ENCODE measurements at places on chromosomes 4 and X.

DNA sequence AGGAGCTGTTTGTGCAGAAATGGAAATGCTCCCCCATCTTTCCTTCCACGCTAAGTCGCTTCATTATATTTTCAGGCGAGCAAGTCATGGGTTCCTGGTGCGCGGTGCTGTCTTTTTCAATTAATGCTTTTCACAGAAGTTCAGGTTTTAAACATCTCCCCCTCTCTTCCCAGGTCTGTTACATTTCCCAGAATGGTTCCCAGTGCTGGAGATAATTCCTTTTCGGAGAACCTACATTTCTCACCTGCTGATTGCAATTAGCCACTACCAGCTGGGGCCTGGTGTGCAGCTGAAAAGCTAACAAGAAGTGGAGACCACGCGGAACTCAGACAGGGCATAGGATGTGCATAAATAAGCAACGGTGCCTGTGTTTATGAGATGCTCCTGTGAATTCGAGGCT lies 217.8 kb downstream of the MID1IP1 start:
- DNase-seq: no peak

- DNase-seq: no peak
Observed at GRCh38 chr4:110270492-110271197, 72.2 kb upstream of the ELOVL6 start.

- no peak for DNase-seq
Observed at GRCh38 chr4:163263606-163264005, 68.8 kb downstream of the NPY1R start.

DNA sequence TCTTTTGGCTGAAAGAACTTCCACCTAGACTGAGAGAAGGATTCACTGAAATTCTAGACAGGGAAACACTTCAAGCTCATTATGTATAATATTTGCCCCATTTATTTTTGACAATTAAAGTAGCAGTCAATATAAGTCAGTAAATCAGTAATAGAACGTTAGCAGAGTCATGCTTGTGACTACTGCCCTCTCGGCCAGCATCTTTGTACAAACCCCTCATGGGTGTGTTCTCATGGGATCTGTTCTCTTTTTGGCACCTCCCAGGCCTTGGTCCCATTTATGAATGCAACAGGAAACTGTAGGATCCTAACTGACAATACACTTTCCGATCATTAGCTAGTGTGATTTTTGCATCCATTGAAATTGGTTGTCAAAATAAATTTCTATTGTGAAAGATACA lies 2.9 kb downstream of the MSL3 start:
- no peak for DNase-seq

GRCh38 chrX:87583679-87584078 lies 66.1 kb downstream of the KLHL4 start:
- DNase-seq: no peak

DNA sequence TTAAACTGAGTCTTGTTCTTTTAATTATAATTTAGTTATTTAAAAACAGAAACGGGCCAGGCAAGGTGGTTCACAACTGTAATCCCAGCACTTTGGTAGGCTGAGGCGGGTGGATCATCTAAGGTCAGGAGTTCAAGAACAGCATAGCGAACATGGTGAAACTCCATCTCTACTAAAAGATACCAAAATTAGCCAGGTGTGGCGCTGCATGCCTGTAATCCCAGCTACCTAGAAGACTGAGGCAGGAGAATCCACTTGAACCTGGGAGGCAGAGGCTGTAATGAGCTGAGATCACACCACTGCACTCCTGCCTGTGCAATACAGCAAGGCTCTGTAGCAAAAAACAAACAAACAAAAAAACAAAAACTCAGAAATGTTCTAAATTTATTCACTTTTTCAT lies 852.9 kb downstream of the TECRL start:
- DNase-seq: no peak

GRCh38 chr4:41285202-41285863 lies 28.6 kb downstream of the UCHL1 start:
- no peak for DNase-seq

- no peak for DNase-seq
Observed at GRCh38 chr4:80045786-80046185, 27.2 kb downstream of the ANTXR2 start.

DNA sequence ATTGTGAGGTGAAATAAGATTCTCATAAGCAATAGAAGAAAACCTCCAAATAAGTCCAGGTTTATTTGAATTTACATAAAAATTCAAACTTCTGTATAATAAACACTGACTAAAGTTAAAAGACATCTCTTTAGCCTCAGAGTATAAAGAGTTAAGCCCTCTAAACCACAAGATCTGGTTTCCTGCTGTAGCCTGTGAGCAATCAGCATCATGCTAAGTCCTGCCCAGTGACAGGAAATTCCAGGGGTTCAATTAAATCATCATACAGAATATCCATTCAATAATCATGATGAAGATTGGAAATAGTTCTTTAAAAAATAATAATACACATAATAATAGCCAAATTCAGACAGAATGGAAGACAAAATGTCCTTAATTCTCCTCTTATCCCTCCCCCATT lies 139.2 kb upstream of the DGKK start:
- DNase-seq: no peak

DNA sequence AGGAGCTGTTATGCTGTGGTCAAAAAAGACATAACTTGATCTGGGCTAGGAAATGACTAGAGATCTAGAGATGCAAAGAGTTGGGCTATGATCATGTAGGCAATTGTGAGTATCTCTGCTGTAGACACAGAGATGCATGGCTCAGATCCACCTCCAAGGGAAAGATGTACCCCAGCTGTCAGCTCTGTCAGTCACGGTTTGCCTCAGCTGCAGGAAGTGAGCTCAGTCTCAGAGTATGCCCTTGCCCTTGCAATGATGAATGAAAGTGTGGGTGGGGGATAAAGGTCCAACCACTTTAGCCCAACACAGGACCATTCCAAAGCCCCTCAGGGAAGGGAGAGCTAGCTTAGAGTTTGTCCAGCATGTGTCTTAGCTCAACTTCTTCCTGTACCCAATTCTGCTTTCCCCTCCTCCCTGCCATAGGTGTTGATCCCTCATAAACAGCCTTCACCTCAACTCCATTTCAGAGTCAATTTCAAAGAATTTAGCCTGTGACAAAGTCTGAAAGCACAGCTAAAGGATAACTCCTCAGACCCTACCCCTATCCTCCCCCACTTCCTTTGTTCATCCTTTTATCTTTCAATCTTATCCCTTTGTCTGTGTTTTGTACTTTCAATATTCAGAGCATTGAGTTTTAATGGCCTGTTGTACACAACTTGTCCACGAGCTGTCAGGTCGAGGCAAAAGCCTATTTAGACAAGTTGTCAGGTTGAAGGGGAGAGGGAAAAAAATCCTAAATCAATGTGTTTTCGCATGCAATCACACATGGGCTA lies 90.6 kb downstream of the MID1IP1 start:
- DNase-seq: no peak

DNA sequence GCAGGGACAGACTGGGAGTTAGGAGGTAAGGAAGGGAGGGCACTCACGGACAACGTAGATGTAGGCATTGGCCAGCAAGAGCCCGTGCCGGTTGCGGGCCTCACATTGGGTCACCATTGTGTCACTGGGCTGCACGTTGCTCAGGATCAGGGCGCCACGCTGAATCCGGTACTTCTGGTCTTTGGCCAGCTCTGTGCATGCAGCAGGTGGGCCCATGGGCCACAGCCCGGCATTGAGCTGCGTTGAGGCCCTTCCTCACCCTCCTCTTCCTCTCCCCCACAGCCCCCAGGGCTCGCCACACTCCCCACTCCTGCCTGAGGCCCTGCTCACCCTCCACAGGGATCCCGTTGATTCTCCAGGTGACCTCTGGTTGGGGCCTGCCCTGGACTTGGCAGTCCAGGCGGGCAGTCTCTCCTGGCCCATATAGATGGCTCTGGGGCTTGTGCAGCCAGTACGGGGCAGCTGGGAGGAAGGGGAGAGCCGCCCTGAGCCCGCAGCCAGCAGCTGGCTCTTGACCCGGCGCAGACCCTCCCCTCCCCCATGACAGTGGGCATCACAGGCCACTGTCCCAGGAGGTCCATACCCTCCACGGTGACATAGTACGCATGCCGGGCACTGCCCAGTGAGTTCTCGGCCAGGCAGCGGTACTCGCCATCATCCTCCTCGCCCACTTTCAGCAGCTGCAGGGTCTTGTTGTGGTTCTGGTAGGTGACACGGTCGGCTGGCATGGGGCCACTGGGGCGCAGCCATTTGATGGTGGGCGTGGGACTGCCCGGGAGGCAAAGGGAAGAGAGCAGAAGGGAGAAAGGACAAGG lies 16.3 kb downstream of the L1CAM start:
- DNase-seq: no peak

GRCh38 chrX:131830400-131831184 lies 192.5 kb upstream of the STK26 start:
- peak; percentile 71 for DNase-seq

DNA sequence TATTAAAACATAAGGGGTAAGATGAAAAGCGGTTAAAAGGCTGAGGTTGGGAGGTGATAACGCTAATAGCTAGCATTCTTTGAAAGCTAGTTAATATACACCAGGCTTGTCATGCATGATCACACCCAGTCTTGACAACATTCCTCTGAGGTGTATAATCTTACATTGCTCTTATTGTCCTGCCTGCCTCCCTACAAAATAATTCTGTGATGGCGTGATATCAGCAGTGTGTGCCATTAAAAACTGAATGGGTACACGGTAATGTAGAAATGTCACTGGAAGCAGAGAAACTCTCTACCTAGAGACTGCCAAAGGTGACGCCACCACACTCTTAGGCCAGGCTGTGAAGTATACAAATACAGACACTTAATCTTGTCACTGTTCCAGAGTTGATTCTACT lies 68.1 kb downstream of the DIAPH2 start:
- DNase-seq: no peak

DNA sequence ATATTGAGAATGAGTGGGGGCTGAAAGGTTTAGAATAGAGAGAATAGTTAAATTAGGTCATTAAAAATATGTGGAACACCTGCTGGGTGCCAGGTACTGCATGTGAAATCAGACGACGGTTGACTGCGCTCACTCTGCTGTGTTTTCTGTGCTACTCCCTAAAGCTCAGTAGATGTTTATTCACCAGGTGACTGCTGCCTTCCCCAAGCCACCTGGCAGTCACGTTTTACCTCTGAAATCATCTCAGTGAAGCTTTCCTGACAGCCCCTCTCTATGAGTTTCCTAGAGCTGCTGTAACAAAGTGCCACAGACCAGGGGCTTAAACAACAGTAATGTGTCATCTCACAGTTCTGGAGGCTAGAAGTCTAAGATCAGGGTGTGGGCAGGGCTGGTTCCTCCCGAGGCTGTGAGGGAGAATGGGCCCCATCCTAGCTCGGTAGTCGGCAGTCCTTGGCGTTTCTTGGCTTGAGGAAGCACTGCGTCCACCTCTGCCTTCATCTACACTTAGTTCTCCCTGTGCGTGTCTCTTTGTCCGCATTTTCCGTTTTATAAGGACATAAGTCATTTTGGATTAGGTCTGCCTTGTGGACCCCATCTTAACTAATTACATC lies 25.3 kb downstream of the ADD1 start:
- DNase-seq: no peak

GRCh38 chr4:84954982-84955567 lies 11.4 kb downstream of the WDFY3 start:
- DNase-seq: no peak

DNA sequence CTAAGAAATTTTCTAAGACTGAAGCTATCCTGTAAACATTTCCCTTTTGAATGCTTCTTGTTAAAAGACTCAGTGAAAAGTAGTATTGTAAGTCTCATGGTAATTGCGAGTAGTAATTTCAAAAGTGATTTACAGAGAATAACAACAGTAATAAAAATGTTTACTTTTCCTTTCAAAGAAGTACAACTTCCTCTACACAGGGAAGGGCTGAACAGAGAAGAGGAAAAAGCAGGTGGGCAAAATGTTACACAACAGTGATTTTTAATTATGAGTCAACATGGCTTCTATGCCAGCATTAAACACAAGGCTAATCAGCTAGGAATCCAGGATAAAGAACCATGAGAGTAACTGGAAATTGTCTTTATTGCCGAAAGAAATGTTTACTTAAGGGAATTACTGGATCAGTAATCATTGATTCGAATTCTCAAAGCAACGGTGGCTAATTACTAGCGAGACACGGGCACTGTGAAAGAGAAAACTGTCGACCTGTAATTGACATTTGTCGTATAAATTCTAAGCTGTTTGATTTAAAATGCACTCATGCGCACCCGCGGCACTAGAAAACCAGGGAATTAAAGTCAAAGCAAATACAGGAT lies 15.4 kb downstream of the UTP3 start:
- DNase-seq: no peak

GRCh38 chrX:100648458-100649417 lies 4.7 kb downstream of the SRPX2 start:
- DNase-seq: no peak

DNA sequence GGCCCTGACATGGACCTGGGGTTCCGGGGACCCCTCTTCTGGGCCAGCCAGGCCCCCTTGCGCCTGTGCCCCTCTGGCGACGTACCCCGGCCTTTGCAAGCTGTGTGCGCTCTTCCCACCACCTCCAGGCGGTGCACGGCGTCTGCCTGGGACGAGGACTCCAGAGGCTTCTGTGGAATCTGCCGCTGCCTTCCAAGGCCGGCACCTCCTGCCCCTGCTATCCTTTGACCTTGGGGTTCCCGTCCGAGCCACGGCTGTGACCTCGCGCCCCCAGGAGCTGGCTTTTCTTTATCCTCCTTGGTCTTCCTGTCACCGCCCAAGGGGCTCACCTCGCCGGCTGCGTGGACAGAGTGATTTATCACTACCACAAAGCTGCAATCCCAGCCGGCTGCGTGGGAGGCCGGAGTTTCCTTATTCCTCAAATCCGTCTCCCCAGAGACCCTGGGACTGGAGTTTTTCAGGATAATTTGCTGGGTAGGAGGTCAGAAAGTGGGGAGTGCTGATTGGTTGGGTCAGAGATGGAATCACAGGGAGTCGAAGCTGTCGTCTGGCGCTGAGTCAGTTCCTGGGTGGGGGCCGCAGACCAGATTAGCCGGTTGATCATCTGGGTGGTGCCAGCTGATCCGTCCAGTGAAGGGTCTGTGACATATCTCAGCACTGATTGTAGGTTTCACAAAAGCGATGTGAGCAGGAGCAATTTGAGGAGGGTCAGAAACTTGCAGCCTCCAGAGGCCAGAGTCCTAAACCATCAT lies 19.8 kb upstream of the PLCXD1 start:
- DNase-seq: peak; percentile 10

DNA sequence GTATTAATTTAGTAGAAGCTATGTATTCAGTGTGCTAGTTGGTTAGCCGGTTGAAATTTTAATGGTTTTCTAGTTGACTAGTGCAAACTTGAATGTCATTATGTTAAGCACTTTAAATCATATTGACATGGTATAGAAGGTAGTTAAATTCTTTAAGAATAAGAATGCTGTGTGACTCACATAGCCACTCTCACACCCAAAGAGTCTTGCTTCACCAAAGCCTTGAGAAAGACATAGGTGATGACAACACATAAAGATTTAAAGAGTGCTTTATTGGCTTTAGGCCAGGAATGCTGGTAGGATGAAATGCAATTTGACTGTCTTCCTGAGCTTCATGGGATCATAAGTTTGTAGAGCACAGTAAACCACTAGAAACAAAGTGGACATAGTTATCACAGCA lies 85.3 kb downstream of the DCAF8L2 start:
- no peak for DNase-seq

- DNase-seq: no peak
Observed at GRCh38 chrX:149910178-149910695, 19.1 kb upstream of the HSFX4 start.
